AG04449 (cell line): ENCODE measurements at places on chromosomes 3 and 15.

DNA sequence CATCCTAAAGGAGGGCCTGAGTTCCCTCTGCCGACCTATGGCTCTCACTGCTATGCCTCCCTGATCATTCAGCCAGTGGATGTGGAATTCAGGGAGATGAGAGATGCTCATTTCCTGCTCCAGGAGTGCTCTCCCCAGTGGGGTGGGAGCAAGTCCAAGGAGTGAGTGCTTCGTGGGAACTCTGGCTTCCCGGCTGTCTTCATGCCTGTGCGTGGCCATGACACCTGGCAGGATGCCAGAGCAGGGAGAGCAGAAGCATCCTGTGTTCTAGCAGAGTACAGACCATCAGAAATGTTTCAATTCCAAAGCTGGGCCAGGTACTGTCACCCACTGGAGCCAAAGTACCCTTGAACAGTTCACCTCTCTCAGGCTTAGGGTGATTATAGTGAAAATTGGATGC, 45.1 kb downstream of the APH1B start:
- peak; percentile 14 for DNase-seq

DNA sequence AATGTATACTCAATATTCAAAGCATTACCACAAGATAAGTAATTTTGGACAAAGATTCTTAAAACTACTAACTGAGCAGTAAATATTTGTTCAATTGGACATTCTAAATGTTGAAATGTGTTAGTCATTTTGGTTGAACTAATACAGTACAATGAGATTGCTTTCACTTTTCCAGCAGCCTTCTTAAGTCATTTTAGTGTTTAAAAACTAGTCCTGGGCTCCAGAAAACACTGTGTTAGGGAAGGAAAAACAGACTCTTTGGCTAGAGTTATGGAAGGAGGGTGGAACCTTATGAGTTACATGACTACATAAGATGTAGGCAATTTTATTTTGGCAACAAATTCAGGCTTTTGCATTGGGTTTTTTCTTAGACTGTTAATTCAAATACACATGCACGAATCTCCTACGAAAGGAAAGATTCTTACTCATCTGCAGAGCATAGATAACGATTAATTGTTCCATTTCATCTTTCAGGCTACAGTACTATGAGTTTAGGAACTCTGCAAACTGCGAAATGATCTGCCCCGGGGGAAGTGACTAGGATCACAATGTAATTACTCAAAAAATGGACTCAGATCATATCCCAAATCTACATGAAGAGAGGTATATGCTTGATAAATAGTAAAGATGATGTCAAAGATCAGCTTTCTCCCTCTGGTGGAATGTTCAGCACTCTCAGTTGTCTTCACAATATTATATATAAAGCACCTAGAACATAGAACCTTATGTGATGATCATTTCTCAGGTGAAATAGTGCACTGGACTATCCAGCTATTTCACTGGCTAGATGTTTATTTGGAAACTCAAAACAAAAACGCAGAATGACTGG, 492.8 kb upstream of the MDFIC2 start:
- DNase-seq, result peak; percentile 7

GRCh38 chr3:99396651-99397275, 241.6 kb upstream of the COL8A1 start:
- no peak for DNase-seq

- DNase-seq, result no peak
Measured at GRCh38 chr15:44296625-44297524, 8.4 kb downstream of the GOLM2 start.

DNA sequence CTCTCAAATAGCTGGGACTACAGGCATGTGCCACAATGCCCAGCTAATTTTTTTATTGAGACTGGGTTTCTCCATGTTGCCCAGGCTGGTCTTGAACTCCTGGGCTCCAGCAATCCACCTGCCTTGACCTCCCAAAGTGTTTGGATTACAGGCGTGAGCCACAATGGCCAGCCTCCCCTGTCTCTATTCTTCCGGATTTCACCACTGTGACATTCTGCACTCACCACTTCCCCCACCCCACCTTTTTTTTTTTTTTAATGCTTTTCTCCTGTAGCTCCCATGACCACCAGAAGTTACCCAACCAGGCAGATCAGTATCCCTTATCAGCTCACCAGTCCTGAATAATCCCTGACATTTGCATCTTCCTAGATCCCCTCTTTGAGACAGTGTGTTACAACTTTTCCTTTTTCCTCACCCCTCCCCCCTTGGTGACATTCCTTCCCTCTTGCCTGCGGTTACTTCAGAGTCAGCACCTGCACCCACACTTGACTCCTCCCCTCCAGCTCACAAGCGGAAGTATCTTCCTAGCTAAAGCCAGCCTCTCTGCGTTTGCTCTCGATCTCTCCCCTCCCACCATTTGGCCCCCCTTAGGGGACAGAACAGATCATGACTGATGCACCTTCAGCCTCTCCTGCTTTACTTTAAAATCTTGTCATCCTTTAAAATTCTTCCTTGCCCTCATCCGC, 13.5 kb upstream of the ZNF592 start:
- DNase-seq, result no peak

- no peak for DNase-seq
Measured at GRCh38 chr15:84879088-84879780, 5.2 kb upstream of the SLC28A1 start.

DNA sequence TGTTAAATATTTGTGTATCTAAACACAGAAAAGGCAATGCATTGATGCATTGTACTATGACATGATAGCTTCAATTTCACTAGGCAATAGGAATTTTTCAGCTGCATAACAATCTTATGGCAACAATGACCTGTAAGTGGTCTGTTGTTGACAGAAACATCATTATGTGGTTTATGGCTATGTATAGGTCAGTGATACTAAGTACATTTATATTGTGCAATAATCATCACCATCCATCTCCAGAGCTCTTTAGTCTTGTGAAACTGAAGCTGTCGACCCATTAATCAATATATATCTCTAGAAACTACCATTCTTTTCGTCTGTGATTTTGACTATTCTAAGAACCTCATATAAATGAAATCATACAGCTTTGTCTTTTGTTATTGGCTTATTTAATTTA, 200.1 kb upstream of the ZNF717 start:
- DNase-seq, result no peak

DNA sequence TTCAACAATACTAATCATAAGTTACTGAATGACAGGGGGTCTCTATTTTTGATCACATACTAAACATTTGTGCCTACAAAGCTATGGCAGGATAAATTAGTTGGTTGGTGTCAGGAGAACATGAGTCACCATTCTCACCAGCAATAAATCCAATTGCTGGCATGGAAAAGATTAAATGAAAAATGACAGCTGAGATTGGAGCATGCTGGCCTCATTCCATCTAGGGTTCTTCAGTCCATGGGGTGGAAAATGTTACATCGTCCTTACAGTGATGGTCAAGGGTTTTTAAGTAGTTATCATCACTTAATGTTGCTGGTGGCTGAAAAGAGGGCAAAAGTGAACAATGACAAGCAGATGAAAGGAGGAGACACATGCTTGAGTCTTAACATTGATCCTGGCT, 180.1 kb upstream of the BCL6 start:
- DNase-seq, result no peak

DNA sequence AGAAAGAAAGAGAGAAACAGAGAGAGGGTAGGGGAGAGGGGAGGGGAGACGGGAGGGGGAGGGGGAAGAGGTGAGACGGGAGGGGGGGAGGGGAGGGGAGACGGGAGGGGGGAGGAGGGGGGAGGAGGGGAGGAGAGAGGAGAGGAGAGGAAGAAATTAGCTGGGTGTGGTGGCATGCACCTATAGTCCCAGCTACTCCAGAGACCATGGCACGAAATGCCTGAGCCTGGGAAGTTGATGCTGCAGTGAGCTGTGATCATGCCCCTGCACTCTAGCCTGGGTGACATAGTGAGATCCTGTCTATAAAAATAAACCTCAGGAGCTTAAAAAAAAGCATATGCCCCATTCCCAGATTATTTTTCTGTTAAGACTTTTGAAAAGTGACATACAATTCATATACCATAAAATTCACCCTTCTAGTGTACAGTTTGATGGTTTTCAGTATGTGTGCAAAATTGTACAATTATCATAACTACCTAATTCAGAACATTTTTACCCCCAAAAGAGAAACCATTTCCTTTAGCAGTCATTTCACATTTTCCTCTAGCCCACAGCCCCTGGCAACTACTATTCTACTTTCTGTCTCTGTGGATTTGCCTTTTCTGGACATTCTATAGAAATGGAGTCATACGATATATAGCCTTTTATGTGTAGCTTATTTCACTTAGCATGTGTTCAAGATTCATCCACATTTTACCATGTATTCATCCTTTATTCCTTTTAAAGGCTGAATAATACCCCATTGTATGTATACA, 699.6 kb downstream of the FHIT start:
- no peak for DNase-seq
